Glutamatergic neuron (in vitro differentiated cells): ENCODE measurements at places on chromosomes 5 and 9.

- DNase-seq: peak; percentile 34
These were observed 4.4 kb downstream of the NSMF start for GRCh38 chr9:137454597-137455358.

DNA sequence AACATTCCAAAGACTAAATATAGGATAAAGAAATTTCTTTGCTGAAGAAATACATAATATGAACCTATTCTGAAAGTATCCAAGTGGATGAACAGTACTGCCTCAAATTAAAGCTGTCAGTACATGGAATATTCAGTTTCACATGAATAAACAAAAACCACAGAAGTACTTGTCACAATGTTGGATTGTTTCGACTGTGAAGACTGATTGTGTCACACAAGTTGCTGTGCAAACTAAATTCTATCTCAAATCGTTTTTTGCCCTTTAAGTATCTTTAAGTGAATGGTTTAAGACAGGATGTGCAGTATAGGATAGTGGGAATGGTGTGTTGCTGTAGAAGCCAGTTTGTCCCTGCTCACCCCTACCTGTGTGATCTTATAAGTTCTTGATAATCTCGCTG, 137.4 kb upstream of the OTULINL start:
- DNase-seq: no peak

DNA sequence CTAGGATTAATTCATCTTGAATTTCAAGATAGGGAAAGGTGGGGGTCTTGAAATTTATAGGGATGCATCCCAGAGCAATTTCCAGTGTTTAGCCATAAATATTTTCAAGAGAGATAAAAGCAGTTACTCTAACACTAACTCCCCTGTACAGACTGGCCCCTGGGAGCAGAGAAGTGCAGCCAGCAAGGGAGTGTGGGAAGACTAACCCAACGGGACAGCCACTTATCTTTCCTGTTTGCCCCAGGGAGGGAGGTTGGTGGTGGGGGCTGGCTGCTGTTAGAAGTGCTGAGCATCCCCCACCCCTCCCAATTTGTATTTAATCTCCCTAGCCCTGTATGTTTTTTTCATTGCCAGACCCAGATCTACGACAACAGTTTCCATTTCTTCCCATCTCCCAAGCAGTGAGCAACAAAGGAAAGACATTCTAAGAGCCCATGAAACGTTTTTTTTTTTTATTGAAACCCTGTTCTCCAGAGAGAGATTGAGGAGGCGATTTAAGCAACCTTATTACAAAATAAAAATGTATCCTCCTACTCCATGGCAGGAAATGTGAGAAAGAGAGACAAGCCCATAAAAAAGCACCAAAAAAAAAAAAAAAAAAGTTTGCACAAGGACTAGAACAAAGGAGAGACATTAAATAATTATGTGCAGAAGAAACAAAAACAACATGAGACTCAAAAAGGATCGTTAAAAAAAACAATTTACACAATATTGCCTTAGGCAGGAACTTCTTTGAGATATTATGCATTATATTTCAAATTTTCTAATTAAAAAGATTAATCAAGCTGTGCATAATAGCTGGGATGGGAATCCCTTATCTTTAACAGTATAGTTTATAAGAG, 343.4 kb downstream of the ARHGEF28 start:
- peak; percentile 16 for DNase-seq

GRCh38 chr9:114250235-114250568, 72.7 kb upstream of the ORM1 start:
- no peak for DNase-seq

DNA sequence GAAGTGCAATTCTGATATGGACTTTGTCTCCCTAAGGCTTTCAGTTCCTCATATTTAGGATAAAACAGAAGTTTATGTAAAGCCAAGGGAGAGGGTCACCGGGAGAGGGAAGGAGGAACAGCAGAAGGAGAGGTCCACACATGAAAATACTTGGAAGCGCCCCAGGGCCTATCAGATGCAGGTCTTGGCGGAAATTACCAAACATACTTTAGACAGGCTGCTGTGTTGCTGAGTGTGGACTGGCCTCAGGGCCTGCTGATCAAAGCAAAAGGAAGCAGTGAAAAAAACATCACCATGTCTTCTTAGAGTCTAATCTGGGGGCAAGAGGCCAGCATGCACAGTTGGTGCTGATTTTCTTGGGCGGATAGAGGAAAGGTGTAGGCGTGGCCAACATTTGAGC, 14.1 kb upstream of the NTRK2 start:
- DNase-seq: no peak

DNA sequence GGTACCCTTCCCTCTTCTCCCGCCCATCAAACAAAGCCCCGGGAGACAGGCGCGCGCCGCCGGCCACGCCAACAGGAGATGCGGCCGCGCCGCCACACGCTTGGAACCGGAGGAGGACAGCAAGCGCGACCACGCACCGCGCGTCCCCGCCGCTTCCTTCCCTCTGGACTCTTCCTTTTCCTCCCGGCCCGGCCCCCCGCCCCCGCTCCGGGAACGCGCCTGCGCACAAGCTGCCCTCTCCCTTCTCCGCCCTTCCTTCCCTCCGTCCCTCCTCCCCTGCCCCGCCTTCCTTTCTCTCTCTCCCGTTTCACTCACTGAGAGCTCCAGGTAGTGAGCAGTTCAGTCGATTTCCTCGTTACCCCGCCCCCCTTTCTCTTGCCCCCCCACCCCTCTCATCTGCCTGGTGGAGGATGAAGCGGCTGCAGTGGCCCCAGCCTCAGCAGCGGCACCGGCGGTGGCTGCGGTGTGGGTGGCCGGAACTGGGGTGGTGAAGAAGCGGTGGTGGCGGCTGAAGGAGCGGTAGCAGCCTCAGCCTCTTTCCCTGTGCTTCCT, at the start of gene RASA1:
TSS of gene RASA1 (plus strand) at position 310 of the 552 bp plus-strand sequence. CDS start 569 bp downstream, outside the sequence.
- peak; percentile 99 for DNase-seq

DNA sequence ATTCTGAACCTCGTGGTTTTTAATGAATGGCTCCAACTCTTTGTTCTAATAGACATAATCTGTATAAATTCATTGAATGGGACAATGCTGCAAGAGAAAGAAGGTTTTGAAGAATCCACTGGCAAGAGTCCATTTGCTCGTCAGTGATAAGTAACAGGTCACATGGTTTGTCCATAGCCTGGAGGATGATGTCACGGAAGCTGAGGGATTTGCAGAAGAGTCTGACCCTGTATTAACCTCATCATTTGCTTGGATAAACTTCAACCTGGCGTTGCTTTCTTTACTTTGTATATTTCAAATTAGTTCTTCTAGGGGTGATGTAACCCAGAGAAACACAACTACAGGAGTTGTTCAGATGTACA, 197.4 kb downstream of the GAS1 start:
- DNase-seq: no peak

- no peak for DNase-seq
These were observed 85.2 kb downstream of the ANKRD33B start for GRCh38 chr5:10648806-10649665.

- DNase-seq: no peak
These were observed 201.5 kb upstream of the TUT7 start for GRCh38 chr9:86555661-86556060.

- DNase-seq: no peak
These were observed 673.1 kb upstream of the KLF4 start for GRCh38 chr9:108162664-108163063.

DNA sequence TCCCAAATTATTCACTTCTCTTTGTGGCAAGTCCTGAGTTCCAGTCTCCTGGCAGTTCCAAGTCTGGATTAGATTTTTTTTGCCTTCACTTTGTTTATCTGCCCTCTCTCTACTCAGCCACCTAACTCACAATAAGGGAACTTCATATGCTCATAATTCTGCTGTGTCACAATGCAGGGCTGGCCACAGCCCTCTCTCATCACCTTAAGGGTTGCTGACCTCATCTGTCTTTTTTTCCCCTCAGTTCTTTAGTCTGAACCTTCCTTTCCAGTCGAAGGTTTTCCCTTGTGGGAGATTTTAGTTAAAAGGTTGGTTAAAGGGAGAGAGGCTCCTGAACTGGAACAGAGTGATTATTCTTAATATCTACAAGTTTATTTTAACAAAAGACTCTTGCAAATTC, 4.1 kb downstream of the BAG1 start:
- no peak for DNase-seq

DNA sequence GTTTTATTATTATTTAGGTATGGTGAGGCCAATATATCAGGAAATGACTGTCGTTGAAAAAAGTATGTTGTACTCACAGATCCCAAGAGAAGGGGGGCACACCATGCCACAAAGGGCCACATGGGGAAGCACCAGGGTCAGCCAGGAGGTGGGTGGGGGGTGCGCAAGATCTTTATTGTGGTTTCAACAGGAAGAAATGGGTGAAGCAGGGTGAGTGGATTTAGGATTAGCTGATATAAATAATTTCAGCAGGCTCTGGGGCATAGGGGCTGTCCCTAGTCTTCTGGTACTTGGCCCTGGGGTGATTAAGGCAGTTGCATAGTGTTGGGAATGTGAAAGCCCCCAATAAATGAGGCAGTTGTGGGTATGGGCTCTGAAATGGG, 8.6 kb downstream of the PDCD1LG2 start:
- DNase-seq: no peak

DNA sequence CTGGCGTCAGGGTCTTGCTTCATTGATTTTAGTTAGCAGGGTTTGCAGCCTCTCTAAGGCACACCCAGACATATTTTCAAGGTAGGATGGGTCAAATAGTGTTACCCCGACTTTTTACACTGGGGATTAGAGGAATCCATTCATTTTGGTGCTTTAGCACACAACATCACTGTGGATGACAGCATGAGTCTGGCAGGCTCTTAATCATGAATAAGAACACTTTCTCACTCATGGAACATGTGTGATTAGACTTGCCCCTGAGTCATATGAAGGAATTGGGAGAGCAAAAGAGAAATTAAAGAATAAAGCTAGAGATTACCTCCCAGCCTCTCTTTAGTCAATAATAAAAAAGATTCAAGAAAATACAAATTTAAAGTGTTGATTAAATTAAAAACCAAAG, 175.6 kb downstream of the SEMA5A start:
- DNase-seq: no peak

DNA sequence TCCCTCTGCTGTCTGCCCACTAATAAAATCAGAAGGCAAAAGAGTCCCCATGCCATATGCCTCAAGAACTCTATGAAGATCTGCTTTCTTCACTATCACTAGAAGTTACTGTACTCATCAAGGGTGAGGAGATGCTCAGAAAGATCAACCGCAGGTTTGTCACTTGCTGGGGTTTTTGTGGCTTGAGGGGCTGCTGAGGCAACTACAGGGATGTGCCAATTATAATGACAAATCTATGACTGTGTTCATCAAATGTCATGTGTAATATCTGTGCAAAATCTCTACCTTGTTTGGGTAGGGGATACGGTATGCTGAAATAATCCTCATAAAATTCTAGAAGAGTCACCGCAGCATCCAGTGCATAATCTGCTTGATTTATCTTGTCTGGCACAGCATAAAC, 13.0 kb downstream of the ERAP1 start:
- DNase-seq: no peak

DNA sequence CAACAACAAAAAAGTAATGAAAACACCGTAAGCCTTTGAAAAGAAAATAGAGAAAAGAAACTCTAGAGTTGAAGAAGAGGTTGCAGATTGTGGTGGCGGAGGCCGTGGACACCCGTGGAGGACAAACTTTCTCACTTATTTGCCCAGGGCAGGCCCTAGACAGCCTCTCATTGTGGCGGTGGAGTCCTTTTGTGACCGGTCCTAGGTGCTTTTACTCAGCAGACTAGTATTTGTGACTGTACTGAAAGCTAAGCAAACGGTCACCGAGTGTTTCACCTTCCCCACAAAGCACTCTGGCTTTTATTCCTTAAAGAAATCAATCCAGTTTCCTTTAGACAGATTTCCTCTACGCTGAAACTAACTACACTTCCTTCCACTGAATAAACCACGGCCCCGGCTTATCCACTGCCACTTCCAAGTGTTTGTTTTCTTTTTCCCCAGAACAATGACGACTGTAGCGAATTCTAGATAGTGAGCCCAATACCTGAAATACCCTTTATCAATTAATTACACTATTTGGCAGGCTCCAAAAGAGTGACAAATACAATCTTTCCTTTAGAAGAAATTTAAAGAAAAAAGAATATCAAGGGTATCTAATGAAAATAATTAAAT, 210.2 kb upstream of the TARS1 start:
- no peak for DNase-seq

DNA sequence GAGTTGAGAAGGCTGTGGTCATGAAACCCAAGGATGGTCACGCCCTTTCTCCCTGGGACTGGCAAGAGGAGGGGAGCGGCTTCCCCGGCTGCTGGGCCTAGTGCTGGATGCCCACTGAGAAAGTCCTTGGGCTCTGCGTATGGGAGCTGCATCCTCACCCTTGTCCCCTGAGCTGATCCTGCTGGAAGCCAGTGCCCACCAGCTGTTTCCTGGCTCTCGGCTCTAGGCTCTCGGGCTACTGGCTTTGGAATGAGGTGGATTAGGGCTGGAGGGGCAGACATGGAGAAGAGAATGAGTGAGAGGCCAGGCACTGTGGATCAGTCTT, 149.3 kb upstream of the PPP1R26 start:
- no peak for DNase-seq

GRCh38 chr5:142816531-142817430, 46.6 kb downstream of the ARHGAP26 start:
- no peak for DNase-seq

GRCh38 chr5:157213527-157214243, 33.0 kb downstream of the ITK start:
- DNase-seq: no peak

GRCh38 chr9:91384954-91385353, 23.2 kb upstream of the AUH start:
- DNase-seq: no peak

- no peak for DNase-seq
These were observed 26.8 kb downstream of the KLF9 start for GRCh38 chr9:70387663-70388062.

DNA sequence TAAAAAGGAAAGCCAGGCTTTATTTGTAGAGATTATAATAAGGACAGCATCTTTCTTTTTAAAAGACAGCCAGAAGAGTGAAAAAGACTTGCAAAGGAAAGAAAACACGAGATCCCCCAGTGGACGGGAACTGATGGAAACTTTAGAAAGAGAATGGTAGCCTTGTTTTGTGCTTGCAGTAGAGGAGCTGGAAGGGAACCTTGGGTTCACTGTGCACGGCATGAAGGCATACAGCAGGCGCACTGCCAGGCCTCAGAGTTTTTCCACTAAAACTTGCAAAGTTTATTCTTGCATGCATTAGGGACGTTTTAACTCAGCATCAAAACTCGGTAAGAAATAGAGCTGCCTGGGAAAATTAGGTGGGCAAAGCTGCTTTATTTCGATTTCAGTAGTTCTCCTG, 248.6 kb downstream of the IRX1 start:
- DNase-seq: no peak

GRCh38 chr9:75953218-75953617, 62.7 kb downstream of the PCSK5 start:
- DNase-seq: no peak

DNA sequence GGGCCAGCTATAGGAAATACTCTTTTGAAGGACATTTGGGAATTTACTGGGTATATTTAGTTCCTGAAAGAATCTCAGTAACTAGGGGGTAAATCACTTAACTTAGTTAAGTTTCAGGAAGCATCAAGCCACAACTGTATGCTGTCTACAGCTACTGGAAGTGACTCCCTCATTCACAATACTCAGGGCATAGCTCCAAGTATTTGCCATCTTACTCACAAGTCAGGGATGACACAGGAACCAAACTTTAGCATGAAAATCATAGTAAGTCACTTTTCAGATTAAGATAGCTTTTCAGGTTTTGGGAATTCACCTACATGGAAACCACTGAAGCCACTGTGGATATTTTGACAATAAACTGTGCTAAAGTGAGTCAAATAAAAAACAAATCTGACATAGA, 242.4 kb upstream of the ATP10B start:
- DNase-seq: no peak

GRCh38 chr9:125580701-125581286, 126.2 kb downstream of the MAPKAP1 start:
- DNase-seq: no peak

- DNase-seq: no peak
These were observed 19.2 kb upstream of the HMGCS1 start for GRCh38 chr5:43332401-43332800.
